ENCODE measurements at places on chromosomes 7 and 10.

- no peak for DNase-seq
Observed at GRCh38 chr10:32163762-32164148, 107.5 kb upstream of the KIF5B start.

DNA sequence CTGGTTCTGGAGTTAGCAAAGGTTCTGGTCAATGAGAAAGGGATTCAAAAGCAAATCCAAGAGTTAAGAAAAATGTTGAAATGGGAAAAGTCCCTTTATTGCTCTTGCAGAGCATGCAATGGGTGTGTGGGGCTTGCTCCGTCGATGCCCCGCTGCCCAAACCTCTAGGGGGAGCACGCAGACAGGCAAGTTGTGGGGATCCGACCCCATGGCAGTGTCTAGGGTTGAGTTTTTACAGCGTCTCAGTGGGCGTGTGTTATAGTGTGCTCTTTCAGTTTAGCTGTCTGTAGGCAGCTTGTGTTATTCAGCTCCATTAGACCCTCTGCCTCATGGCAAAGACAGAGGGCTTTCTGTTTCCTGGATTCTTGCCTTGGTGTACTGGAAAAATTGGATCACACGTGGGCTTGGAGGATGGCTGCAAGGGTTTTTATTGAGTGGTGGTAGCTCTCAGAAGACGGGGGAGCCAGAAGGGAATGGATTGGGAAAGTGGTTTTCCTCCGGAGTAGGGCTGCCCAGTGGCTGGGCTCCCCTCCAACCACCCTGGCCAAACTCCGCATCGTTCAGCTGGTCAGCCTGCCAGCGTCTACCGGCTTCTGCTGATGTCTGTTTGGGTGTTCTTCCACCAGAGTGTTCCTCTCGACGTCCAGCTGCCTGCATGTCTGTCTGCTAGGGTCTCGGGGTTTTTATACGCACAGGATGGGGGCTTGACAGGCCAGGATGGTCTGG is 102.3 kb upstream of the PLXDC2 start:
- no peak for DNase-seq

DNA sequence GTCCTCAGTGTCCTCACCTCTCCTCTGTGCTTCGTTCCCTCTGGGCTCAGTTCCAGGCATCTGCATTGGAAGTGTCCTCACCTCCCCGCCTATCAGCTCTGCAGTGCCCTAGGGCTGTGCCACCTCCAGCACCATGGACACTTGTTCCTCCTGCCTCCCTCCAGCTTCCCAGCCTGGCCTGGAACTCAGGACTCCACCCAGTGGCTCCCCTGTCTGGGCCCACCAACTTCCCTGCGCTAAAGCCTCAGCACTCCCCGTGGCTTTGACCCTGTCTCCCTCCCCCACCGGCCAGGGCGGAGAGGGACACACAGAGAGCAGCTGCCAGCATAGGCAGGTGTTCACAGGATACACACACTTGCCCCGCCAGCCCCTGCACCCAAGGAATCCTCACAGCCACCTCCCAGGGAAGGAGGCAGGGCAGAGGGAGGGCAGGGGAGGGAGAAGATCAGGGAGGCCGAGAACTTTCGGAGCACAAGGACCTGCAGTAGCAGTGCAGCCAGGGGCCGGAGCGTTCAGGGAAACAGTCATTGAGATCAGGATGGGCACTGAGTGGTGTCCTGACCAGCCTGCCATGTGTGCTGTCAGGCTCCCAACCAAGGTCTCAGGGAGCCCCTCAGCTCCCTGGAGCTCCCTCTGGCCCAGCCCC is 31.3 kb downstream of the ANXA8 start:
- no peak for DNase-seq

DNA sequence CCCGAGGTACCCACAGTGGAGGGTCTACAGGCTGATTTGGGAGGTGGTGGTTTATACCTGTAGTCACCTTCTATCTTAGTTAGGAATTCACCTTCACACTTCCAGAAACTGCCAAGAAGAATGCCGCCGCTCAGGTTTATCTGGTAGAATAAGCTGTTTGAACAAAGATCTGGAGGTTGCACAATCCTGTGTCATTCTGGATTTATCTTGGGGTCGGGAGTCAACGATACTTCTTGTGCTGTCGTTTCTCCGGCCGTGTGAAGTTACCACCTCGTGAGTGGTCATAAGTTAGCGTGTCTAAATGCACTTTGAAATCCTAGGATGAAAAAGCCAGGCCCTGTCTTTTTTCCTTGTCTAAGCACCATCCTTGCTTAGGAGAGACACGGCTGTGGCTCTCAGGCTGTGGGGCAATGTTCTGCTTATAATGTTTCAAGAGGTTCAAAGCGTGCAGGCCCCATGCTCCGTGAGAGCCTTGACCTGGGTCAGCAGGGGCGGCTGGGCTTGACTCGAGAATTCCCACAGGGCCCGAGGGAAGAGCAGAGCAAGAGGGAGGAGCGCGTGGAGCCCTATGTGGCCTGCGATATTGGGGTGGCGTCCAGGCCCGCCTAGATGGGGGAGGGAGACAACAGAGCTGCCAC is 35.5 kb downstream of the GRIFIN start:
- DNase-seq = no peak

DNA sequence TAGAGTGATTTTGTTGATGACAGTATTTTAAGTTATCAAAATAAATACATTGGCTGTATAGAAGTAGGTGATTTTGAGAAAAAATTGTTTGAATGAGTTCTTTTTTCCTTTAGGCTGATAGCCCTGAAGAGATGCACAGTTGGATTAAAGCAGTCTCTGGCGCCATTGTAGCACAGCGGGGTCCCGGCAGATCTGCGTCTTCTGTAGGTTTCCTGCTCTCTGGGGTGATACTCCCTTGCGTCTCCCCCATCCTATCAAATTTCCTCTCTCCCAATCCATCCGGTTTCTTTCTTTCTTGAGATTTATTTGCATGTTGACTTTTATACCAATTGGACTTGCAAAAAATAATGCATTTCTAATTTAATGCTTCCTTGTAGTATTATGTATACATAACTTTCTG is 27.6 kb upstream of the ARMS2 start:
- no peak for DNase-seq

GRCh38 chr7:10034843-10035556 is 938.7 kb upstream of the PHF14 start:
- DNase-seq = no peak

- peak; percentile 1 for DNase-seq
Observed at GRCh38 chr10:122525788-122526187, 34.8 kb upstream of the DMBT1 start.

DNA sequence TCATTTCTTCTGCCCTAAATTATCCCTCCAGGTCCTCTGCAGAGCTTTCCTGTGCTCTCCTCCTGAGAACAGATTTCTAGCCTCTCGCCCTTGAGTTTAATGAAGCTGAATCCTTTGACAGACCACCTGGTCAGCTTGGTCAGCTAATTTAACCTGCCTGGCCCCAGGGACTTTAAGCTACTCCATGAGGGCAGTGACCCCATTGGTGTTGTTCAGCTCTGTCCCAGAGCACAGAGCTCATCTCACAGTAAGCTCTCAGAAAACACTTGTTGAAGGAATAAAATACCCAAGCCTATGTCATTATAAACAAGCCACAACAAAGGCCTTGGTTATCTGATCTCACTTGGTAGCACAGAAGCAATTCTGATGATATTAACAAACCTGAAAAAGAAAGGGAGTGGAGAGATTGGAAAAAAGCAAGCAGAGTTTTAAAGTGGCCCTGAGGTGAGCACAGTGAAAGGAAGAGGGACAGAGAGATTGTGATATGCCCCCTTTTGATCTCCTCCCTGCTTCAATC is 24.4 kb downstream of the SLC26A4 start:
- DNase-seq = no peak

- no peak for DNase-seq
Observed at GRCh38 chr10:20354166-20354565, 537.9 kb downstream of the PLXDC2 start.

GRCh38 chr10:124598196-124598595 is 136.6 kb downstream of the LHPP start:
- DNase-seq = no peak

- peak; percentile 83 for DNase-seq
Observed at GRCh38 chr10:101782811-101783735, at the start of gene NPM3. Gene NPM3 (minus strand): TSS chr10:101783446. CDS start chr10:101783390, 56 bp downstream.

- DNase-seq = no peak
Observed at GRCh38 chr7:12031638-12032037, 179.5 kb upstream of the TMEM106B start.

GRCh38 chr7:105173586-105173985 is 159.6 kb downstream of the KMT2E start:
- no peak for DNase-seq

DNA sequence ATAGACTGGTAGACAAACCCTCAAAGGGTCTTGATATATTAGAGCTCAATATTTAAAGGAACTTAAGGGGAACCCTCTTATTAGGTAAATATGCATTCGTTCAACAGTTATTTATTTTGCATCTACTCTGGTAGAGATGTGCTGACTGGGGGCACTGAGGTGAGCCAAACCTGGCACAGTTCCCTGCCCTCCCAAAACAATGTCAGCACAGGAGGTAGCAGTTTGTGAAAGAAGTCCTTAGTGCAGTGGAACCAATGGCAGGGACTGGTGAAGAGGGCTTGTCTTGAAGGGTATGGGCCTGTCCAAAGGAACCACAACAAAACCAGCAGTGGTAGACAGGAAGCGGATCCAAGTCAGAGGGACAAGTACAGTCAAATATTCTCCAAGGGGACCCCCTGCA is 32.6 kb upstream of the GPAM start:
- no peak for DNase-seq

DNA sequence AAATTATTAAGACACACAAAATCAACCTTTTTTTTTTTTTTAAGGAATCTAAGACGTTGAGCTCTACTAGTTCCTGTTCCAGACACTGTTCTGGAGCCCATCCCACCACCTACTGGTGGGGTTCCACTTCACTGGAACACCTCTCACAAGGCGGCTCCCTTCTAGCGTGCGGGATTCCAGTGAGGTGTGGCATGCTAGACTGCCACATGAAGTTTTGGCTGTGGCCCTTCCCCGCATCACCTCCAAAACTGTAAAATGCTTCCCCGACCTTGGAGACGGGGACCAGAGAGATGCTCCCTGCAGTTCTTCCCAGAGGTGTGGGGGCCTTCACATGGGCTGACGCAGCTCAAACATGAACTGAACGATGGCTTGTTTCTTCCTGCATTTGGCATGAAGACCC is 12.6 kb downstream of the FAM53B start:
- DNase-seq = no peak

- no peak for DNase-seq
Observed at GRCh38 chr7:7159063-7159658, 23.2 kb upstream of the C1GALT1 start.

DNA sequence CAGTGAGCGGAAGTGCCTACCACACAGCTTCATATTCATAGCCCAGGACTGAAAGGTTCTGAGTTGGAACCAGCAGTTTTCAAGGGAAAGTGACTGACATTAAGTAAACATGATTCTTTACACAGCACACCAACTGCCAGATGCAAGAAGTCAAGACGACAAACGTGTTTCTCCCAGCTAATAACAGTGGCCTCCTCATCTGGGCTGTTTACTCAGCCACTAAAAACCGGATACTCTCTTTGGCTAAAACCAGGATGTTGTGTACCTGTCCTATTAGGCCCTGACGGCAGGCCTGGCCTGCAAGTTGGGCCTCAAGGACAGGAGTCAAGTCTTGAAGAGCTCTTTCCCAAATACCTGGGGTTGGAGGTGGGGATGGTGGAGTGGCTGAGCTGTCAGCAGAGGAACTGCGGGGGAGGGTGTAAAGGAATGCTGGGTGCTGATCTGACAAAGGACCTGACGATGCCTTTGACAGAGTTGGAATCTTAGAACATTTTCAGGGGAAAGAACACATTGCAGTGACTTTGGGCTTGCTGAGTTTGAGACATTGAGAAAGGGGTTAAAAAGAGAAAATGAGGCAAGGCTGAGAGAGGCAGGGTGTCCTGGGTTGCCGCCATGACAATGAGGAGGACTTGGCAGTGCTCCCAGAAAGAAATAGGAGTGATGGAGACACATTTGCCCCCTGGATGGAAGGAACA is 57.7 kb downstream of the STEAP1B start:
- no peak for DNase-seq

DNA sequence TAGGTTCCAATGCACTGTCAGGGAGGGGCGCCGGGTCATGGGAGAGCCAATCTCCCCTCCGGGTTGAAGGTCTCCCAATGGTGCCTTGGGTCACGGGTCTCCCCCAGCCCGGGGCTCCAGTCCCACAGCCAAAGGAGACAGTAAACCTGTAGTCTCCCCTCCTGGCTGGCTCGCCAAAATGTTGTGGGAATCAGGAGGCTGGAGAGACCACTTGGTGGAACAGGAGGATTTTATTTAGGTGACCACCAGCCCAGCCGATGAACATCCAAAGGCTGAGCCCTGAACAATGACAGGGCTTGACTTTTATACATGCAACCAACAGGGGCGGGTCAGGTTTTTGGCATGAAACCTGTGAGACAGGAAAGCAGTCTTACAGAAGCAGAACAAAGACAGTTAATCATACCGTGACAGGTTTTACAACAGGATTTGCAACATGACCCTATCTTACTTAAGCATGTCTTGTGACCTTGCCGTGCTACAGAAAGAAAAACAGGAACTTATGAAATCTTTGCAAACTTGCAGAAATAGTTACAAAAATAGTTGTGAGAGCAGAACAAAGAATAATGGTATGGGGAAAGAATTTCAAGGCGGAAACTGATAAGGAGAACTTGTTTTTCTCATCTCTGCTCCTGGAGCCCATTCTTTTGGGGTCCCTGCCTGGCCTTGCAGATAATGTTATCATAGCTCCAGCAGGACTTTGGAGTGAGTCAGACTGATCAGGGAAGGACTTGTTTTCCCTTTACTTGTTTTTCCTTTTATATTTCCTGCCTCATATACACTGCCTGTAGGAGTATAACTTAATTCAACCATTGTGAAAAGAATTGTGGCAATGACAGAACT is 7.1 kb downstream of the ERV3-1 start:
- peak; percentile 63 for DNase-seq

GRCh38 chr10:30705625-30706149 is 76.1 kb upstream of the LYZL2 start:
- DNase-seq = no peak

DNA sequence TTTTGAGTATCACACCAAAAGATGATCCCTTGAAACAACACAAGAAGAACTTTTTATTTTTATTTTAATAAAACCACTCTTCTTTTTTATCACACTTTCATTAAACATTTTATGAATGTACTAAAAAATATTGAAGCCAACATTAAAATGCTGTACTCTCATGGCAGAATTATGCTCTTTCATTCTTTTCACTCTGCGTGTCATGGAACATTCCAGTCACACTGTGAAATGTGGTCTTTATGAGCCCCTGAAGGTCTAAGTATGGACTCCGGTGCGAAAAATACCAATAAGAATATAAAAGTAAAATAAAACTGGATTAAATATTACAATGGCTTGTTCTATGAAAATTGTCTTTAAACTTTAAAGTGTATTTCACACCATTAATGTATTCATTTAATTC is 148.4 kb downstream of the TMEM26 start:
- DNase-seq = no peak

All from erythroblast (primary cell).